ENCODE measurements at places on chromosomes 2 and 18.

GRCh38 chr2:72033636-72034035, 114.0 kb downstream of the CYP26B1 start:
- no peak for DNase-seq

DNA sequence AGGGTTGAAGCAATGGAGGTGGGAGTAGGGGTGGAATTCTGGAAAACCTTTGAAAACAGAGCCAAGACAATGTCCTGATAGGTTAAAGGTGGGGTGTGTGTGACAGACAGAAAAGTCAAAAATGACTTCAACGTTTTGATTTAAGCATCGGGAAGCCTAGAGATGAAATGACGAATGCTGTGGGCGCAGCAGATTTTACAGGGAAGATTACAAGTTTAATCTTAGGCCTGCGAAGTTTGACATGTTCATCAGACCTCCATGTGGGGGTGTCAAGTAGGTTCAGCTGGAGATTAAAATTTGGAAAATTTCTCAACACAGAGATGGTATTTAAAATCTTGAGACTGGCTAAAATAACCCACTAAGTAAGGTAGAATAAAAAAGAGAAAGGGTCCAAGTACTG, 453.3 kb downstream of the TXNL1 start:
- DNase-seq, result no peak

DNA sequence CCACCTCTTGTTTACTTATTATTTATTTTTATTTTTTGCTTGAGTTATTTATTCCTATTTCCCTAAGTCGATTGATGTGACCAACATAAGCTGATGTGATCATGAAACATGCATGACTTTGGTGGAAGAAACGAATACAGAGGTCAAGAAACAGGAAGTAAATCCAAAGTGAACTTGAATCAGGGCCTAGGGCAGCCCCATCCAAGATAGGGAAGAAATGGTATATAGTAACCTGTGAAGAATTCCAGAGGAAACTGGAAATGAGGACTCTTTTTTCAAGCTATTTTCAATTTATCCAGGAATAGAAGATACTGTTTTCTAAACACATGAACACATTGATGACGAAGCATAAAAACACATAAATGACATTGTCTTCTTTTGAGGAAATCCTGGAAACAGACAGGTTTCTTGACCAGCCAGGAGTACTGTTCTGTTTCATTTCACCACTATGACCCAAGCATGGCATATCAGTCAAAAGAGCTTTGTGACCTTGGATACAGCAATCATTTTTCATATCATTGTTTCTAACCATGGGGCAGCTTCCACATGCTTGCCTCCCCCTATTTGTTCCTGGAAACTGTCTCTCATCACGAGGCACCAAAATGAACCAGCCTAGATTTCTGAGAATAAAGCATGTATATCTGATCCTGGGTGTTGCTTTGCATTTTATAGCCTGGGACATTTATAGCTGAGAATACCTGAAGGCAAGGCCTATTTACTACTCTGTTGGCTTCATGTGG, 9.1 kb upstream of the LCLAT1 start:
- DNase-seq, result no peak

GRCh38 chr2:9565436-9566153, 10.0 kb upstream of the ADAM17 start:
- no peak for DNase-seq

DNA sequence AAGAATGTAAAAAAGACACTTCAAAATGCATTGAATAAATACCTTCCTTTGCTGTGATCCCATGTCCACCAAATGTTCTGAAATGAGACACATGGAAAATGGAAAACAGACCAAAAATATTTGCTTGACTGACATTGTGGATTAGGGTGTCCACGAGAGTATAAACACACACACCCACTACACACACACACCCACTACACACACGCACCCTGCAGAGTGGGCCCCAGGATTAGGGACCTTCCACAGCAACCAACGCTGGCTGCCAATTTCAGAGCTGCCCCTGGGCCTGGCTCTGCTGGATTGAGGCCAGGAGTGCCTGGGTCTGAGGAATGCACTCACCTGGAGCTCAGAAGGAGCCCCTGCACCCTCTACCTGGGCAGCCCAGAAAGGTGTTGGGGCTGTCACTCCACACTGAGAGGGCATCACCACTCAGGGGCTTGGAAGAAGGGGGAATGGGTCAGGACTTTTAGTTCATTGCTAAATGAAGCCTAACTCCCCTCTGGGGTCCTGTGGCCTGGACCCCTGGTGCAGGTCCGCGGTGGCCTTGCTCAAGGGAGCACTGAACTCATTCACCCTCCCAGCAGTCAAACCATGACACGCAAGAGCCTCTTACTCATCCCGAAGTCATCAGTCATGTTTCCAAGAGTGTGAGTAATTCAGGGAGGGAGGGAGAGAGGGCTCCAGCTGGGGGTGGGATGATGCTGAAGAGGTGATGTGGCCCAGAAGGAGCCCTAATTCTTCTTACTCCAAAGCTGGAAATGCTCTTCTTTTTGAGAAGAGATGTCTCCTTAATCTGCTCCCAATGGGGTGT, 50.2 kb upstream of the PLB1 start:
- peak; percentile 23 for DNase-seq

DNA sequence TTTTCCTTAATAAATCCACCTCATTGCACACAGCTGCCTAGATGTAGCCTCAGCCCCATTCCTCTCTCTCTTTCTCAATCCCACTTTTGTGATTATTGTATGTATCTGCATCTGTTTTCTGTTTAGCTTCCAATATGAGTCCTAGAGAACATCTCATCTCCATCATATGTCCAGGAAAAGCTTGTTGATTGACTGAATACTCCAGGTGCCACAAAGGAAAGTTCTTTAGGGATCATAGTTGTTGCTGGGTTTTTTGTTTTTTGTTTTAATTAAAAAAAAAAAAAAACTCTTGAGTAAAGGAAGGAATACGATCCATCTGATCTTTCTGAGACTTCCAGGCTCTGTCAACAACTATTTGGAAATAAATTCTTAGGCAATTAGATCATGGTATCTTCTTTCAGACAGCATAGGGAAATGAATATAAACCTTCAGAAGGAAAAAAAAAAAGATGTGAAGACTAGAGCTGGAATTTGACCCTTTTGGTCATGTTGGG, 42.5 kb downstream of the KIAA2012 start:
- no peak for DNase-seq

DNA sequence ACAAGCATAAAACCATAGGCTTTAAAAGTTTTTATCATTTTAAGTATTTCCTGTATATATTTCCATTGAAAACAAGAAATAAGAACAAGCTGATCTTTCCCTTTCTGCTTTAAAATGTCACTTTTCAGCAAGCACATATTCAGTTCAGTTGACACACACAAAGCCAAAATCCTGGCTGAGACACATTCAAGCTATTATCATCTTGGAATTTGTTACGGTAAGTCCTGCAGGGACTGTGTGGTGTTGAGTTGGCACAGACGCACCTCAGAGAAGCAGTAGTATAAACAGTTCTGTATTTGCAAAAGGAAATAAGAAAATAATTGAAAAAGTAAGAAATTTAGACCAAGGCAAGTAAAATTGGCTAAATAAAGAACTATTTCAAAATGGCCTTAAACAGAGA, 10.4 kb upstream of the DAW1 start:
- no peak for DNase-seq

GRCh38 chr18:9283791-9284190, 50.8 kb upstream of the TWSG1 start:
- no peak for DNase-seq

- DNase-seq, result no peak
Measured at GRCh38 chr2:221381928-221382488, 190.1 kb downstream of the EPHA4 start.

GRCh38 chr18:70671889-70672565, 383.2 kb downstream of the SOCS6 start:
- no peak for DNase-seq

DNA sequence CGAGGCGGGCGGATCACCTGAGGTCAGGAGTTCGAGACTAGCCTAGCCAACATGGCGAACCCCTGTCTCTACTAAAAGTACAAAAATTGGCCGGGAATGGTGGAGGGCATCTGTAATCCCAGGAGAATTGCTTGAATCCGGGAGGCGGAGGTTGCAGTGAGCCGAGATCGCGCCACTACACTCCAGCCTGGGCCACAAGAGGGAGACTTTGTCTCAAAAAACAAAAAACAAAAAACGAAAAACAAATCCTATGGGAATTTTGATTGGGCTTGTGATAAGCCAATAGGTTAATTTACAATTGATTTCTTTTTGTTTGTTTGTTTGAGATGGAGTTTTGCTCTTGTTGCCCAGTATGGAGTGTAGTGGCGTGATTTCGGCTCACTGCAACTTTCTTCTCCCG, 24.2 kb upstream of the TOGARAM2 start:
- DNase-seq, result no peak

- DNase-seq, result no peak
Measured at GRCh38 chr18:74977041-74977440, 231.9 kb downstream of the PTGR3 start.

GRCh38 chr2:218880102-218880858, at the start of gene WNT10A:
Gene WNT10A, plus strand, starts transcription at chr2:218880852. Its CDS starts 144 bp downstream, at chr2:218880996.
- no peak for DNase-seq

DNA sequence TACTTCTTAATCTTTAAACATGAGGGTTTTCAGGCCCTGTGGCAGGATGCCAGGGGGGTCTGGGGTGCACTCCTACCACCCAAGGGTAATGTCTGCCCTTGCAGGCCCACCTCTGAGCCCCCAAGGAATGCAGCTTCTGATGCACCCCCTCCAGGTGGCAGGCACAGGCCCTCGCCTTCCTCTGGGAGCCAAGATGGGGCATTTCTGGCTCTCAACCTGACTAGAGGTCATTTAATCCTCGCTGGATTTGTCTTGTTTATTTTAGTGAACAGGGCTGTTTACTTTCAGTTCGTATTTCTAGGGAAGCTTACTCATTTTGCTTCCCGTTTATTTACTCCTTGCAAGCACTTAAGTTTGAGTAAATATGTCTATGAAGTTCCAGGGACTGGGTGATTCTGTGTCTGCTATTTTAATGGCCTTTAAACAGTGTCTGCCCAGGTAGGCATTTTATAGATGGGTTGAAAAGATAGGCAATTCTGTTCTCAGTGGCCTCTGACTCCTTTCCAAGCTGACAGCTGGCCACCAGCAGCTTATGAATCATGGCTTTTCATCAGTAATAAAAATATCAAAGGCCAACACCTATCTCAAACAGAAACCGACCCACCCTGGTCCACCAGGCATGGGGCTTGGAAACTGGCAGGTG, 11.1 kb upstream of the DNPEP start:
- no peak for DNase-seq

DNA sequence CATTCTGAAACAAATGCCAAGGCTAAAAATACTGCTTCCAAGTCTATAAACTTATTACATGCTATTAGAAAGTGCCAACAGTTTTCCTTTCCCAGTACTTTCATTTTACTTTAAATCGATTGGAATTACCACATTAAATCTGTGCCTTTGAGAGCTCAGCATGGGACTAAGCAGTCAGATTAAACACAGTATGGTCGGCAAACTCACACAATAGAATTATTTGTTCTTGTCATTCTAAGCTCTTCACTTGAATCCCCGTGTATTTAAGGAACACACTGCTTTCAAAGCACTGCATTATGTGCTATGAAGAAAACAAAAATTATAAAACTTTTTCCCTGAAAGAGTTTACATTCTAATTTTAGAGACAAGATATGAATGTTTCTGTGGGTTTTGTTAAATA, 444.4 kb upstream of the SLC39A10 start:
- no peak for DNase-seq

GRCh38 chr18:5842653-5843052, 52.7 kb downstream of the TMEM200C start:
- no peak for DNase-seq

- DNase-seq, result no peak
Measured at GRCh38 chr2:54658564-54659071, 64.8 kb upstream of the EML6 start.

DNA sequence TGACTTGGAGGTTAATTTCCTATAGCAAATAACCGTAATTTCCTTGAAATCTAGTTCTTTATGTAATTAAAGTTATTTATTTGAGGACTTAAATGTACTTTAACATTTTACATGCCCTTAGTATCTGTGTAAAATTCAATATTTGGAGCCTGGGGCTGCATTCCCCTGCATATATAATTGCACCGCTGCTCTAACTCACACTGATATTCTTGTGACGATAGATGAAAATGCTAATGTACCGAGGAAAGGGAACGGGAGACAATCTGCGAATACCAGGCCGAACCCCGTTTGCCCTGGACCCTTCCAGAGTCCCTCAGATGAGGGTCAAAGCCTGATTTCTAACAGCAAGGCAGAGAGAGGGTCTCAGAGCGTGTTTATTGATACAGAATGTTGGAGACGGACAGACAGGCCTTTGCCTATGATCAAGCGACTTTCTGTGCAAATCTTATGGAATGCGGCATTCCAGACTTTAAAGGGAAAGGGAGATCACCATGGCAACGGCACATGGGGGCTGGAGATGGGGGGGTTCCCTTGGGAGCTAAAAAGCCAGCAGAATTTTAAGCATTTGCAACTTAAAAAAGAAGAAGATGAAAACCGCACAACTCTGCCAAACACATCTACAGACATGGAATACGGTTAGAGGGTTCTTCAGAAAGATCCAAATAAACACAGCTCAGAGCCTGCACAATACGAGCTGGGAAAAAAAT, 57.6 kb upstream of the TWIST2 start:
- DNase-seq, result no peak

- no peak for DNase-seq
Measured at GRCh38 chr2:42001711-42002201, 46.1 kb upstream of the PKDCC start.
